Fibroblast of villous mesenchyme (primary cell): ENCODE measurements at places on chromosomes 1 and 21. TPM values are rescaled to one million over a fixed set of nuclear protein-coding genes. Genes with fewer than 3 reads are reported as not detected.

- DNase-seq, result no peak
Observed at GRCh38 chr1:53454019-53454418, 5.2 kb upstream of the DMRTB1 start.

- no peak for DNase-seq
Observed at GRCh38 chr21:17440969-17441368, 71.9 kb upstream of the CXADR start.

The HAPLN2 gene
- not detected in 2 replicates for total RNA-seq

The GJA4 gene
- not detected in 2 replicates for total RNA-seq

The TTC3 gene
- 270 and 339 TPM in 2 replicates for total RNA-seq

DNA sequence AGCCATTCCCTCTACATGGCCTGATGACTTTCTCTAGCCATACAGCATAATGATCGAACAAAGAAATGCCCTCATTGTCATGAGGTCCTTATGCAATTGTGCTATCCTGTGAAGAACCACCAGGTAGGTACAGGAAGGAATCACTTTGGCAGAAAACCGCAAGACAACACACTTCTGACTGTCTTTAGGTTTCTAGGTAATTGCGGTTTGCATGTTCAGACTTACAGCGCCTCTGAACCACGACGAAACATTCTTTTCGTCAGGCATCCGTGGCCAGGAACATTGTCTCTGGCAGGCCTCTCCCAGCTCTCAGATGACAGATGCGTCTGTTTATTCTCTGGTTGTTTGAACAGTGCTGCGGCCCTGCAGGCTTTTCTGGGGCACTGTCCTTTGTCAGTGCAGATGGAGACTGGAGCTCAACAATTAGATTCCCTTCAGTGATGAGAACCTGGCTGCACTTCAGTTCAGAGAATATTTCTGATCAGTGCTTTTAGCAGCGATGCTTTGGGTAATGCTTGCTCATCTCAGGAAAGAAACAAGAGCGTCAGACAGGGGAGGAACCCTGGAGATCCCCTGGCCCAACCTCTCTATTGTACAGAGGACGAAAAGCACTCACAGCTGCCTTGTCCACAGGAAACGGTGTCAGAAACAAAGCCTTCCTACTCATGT is 63.4 kb downstream of the B3GALT5 start:
- DNase-seq, result peak; percentile 66

GRCh38 chr1:115982400-115982799 is 6.1 kb downstream of the SLC22A15 start:
- DNase-seq, result no peak
